ENCODE measurements at places on chromosomes 11 and 22.

DNA sequence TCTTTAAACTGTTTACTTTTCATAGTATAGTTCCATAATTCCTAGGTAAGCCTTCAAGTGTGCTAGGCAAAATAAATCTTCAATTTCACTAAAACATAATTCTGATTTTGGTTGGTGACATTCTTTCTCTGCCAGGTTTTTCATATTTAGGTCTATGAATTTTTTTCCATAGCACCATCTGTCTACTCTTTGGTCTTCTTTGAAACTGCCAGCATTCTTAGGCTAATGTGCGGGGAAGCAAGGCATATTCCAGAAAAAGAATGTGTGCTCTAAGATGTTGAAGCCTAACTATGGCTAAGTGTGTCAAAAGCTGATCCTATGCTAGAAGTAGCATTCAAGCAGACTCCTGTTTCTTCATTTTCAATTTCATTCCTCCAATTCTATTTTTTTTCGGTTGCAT is 213.9 kb upstream of the C11orf87 start:
- DNase-seq, result no peak

GRCh38 chr11:83306200-83307080 is 20.3 kb upstream of the CCDC90B start:
- DNase-seq, result no peak

- no peak for DNase-seq
These were observed 20.3 kb upstream of the PARVG start for GRCh38 chr22:44160421-44160820.

- no peak for DNase-seq
These were observed 128.0 kb downstream of the MPPED1 start for GRCh38 chr22:43539572-43540528.

DNA sequence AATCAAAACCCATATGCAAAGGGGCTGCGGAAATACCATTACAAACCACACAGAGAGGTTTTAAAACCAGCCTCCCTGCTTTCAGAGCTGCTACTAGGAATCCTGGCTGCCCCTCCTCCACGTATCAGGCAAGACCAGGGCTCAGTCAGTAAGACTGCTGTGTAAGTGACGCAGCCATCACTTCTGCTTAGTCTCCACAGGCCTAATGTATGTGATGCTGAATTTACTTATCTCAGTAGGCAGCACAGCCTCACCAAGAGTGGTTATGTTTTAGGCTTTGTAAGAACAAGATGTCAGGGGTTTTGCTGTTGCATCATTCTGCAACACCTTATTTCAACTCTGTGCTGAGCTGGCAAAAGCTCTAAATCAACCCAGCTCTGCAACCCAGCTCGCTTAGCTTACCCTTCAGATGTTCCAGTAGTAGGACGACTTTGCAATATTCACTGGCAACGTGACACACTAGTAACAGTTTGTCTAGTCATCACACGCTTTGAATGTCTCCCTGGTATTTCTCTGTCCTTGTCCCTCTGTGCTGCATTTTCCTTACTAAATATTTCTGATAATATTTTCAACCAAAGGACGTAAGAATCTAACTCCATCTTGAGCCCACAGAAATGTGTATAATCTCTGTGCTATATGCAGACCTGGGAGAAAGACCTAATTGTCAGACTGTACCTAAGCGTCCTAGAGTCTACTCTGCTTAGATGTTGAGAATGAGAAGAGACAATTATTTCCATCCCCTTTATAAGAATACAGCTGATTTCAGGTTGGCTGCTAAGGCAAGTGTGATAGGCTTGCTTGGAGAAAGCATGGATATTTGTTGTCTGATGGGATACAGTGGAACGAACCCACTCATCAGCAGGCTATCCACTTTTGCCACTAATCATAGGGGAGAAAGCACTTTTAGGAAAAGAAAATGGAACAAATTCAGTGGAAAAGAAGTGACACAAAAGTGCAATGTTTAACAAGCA is 72.2 kb downstream of the LARGE2 start:
- no peak for DNase-seq

DNA sequence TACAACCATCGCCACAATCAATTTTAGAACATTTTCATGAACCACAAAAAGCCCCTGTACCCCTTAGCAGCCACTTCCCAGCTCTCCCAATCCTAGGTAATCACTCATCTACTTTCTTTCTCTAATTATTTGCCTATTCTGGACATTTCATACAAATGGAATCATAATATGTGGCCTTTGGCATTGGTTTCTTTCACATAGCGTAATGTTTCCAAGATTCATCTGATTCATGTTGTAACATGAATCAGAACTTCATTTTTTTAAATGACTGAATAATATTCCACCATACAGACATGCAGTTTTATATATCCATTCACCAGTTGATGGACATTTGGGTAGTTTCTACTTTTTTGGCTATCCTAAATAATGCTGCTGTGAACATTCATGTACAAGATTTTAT is 56.2 kb upstream of the RCN1 start:
- DNase-seq, result no peak

- no peak for DNase-seq
These were observed 3.0 kb downstream of the LRP5 start for GRCh38 chr11:68315171-68315920.

- DNase-seq, result no peak
These were observed 364.9 kb downstream of the SHANK2 start for GRCh38 chr11:70887542-70887827.

GRCh38 chr11:29159552-29160465 is 857.0 kb downstream of the KCNA4 start:
- DNase-seq, result no peak

- DNase-seq, result no peak
These were observed 47.8 kb downstream of the BRSK2 start for GRCh38 chr11:1437500-1437899.

DNA sequence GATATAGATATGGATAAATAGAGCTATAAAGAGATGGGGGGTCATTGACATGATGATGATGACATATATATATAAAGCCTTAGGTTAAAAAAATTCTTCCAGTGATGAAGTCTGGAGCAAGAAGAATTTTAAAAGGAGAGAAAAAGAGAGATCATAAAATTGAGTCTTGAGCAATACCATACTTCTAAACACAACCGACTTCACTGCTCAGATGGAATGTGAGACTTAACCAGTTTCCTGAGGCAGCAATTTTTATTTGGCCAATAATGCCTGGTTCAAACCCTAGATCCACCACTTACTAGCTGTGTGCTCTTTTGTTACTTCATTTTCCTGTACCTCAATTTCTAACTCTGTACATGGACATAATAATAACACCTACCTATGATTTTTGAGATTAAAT is 229.5 kb downstream of the TTC28 start:
- DNase-seq, result no peak

- no peak for DNase-seq
These were observed 227.0 kb upstream of the POU2AF2 start for GRCh38 chr11:111018566-111018965.

DNA sequence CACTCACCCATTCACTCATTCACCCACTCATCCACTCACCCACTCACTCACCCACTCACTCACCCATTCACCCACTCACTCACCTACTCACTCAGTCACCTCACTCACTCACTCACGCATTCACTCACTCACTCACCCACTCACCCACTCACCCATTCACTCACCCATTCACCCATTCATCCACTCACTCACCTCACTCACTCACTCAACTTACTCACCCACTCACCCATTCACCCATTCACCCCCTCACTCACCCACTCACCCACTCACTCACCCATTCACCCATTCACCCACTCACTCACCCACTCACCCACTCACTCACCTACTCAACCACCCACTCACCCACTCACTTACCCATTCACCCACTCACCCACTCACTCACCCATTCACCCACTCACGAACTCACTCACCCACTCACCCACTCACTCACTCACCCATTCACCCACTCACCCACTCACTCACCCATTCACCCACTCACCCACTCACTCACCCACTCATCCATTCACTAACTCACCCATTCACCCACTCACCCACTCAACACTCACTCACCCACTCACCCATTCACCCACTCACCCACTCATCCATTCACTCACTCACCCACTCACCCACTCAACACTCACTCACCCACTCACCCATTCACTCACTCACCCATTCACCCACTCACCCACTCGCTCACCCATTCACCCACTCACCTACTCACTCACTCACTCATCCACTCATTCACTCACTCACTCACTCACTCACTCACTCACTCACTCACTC is 13.7 kb downstream of the MUC5AC start:
- DNase-seq, result no peak

DNA sequence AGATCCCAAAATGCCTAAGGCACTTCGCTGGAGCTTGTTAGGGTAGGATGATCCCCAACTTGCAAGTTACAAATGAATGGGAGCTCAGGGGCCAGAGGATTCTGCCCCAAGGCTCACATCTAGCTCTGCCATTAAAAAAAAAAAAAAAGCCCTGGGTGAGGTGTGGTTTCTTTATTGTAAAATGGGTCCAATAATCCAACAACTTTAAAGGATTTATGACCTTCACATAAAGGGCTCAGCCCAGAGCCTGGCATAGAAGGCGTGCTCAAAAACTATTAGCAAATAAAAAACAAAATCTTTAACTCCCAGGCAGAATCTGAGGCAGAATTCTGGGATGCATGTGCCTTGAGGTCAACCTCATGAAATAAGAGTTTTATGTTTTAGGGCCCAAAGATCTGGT is 42.5 kb downstream of the WT1 start:
- DNase-seq, result no peak

- DNase-seq, result no peak
These were observed 84.7 kb downstream of the DGCR2 start for GRCh38 chr22:19037282-19038163.

- no peak for DNase-seq
These were observed 84.4 kb downstream of the TP53I11 start for GRCh38 chr11:44866286-44866685.

DNA sequence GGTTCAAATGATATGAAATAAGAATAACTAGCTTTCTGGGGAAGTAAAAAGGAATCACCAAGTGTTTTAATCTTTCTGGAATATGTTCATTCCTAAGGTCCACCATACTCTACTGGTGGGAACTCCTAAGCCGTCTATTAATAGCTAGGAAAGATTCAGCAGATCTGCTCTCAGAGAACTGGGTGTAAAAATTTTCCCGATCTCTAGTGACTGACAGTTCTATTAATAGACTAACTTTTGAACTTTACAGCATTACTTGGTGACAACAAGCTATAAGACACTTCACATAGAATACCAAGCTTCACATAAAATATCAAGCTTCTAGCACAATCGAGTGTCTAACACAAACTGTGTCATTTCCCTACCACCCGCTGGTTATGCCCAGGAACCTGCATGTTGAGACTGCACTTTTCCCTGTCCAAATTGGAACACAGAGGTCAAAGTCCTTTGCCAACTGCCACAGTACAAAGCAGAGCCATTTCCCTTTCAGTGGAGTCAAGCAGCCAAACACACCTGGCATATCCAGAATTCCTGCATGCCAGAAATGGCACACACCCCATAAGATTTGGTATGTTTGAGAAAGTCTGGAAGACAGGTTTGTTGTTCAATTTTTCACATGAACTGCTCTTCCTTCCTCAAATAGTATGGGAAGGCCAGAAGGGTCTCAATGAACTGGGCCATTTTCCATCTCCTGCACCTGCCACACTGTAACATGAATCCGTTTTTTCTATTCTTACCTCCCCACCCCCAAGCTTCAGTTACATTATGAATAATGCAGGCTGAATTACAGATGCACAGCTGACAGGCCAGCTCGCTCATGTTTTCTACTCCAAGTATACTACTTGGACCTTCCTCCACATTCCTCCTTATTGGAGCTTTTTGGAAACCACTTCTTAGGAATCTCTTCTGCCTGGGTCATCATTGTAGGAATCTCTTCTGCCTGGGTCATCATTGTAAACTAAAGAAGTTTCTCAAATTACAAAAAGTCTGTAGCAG is 3.7 kb downstream of the OSBP start:
- DNase-seq, result no peak

GRCh38 chr22:42932857-42933484 is 75.9 kb upstream of the ARFGAP3 start:
- DNase-seq, result no peak

GRCh38 chr11:134498326-134499139 is 86.5 kb upstream of the B3GAT1 start:
- no peak for DNase-seq

GRCh38 chr11:97502201-97502600 is 1112.4 kb downstream of the JRKL start:
- DNase-seq, result no peak

- no peak for DNase-seq
These were observed 4.5 kb downstream of the RNF121 start for GRCh38 chr11:71933141-71933933.

DNA sequence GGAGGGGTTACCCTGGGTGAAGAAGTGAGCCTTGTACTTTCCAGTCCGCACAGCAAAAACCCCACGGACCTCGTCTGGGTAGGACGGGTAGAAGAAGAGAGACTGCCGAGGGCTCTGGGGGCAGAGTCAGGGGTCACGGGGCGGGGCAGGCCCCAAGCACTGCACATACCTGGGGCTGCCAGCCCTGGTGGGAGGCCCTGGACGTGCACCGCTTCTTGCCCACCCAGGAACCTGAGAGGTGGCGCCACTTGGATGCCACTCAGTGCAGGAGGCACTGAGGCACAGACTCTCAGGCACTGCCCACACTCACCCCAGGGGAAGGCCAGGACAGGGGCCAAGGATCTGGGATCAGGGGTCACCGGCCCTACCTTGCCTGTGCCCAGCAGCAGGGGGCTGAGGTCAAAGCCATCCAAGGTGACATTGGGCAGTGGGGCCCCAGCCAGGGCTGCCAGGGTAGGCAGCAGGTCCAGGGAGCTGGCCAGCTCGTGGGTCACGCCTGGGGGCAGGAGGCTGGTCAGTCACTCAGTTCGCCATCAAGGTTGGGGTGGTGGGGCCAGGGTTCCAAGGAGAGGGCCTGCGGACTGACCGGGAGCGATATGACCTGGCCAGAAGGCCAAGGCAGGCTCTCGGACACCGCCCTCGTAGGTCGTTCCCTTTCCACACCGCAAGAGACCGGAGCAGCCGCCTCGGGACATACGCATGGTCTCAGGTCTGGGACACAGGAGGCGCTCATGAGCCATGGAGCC is 2.2 kb downstream of the ARSA start:
- no peak for DNase-seq
